ENCODE measurements at places on chromosomes 7 and 10. TPM values are rescaled to one million over a fixed set of nuclear protein-coding genes. Genes with fewer than 3 reads are reported as not detected.

DNA sequence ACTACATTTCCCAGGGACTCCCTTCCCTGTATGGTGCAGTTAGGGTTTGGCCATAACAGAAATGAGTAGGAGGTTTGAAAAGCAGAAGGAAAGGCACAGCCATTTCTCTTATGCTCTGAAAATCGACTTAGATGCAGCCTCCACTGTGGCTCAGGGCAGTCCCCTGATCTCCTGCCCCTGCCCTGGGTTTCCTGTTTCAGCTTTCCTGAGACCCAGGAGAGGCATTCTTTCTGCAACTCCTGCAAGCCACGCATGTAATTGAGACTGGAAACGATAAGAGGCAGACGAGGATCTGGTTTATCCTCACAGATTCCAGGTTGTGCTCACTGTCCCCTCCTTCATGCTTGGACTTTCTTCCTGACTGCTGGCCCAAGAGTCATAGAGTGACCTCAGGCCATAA is 461.2 kb upstream of the VSTM2A start:
- no peak for DNase-seq

- no peak for DNase-seq
These were observed 65.3 kb downstream of the SGCE start for GRCh38 chr7:94590526-94591162.

DNA sequence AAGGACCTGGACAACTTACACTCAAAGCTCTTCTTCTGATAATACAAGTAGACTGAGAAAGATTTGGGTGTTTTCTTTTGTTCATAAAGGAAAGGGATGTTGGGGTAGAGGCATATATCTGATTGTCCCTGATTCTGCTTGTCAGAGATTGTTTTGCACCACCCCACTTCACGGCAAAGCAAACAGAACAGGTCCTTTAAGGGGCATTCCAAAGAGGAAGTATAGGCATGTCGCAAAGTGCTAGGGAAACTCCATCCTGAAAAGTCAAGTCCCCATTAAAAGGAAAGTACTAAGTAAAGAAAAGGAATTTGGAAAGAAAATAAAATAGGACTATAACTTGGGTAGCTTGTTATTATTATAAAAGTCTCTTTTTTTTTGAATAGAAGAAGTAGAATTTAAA is 233.0 kb downstream of the DNAJB9 start:
- DNase-seq = no peak

- DNase-seq = no peak
These were observed 144.8 kb downstream of the CPEB3 start for GRCh38 chr10:92146107-92146506.

GRCh38 chr7:3089493-3089892 is 45.8 kb upstream of the CARD11 start:
- peak; percentile 15 for DNase-seq

Gene JCAD
- 19.1 TPM for total RNA-seq

Gene TDRD1
- total RNA-seq = not detected

Data from NCI-H460 (cell line).